Caki2 (cell line): ENCODE measurements at places on chromosomes 1 and 21. TPM values are rescaled to one million over a fixed set of nuclear protein-coding genes. Genes with fewer than 3 reads are reported as not detected.

Gene CD1B
- total RNA-seq = not detected in 2 replicates

Gene CDC7
- total RNA-seq = 3.5 and 8.4 TPM in 2 replicates

Gene OLIG2
- not detected in 2 replicates for total RNA-seq

Gene MPL
- total RNA-seq = not detected in 2 replicates

Gene SEC16B
- 4.2 and 25.5 TPM in 2 replicates for total RNA-seq

Gene MAN1C1
- total RNA-seq = not detected in 2 replicates

Gene FAM131C
- 2.1 and 2.4 TPM in 2 replicates for total RNA-seq

Gene SPATA1
- not detected in 2 replicates for total RNA-seq

Gene OLFM3
- total RNA-seq = not detected in 2 replicates

Gene HSPG2
- 80.2 and 93.0 TPM in 2 replicates for total RNA-seq

Gene OR2G6
- total RNA-seq = not detected in 2 replicates

Gene ERG
- total RNA-seq = not detected in 2 replicates

Gene KRTAP19-3
- not detected in 2 replicates for total RNA-seq

Gene CNN3
- total RNA-seq = 95.0 and 106 TPM in 2 replicates

Gene NIPAL3
- total RNA-seq = 10.4 and 11.8 TPM in 2 replicates

Gene PKLR
- total RNA-seq = not detected in 2 replicates

Gene KCNE2
- total RNA-seq = not detected in 2 replicates

Gene ELAPOR1
- total RNA-seq = 0.88 and 1.7 TPM in 2 replicates

Gene CFAP107
- not detected in 2 replicates for total RNA-seq

Gene RORC
- total RNA-seq = 0.24 and 3.3 TPM in 2 replicates

Gene GBP6
- not detected in 2 replicates for total RNA-seq

Gene LBR
- 53.4 and 58.3 TPM in 2 replicates for total RNA-seq

Gene ADCY10
- total RNA-seq = 0.20 TPM in 1 of 2 replicates, not detected in the other

Gene HEATR1
- total RNA-seq = 1.6 and 5.1 TPM in 2 replicates

Gene LRRC53
- not detected in 2 replicates for total RNA-seq

Gene SPRR1A
- total RNA-seq = not detected in 2 replicates

Gene KRTAP13-4
- total RNA-seq = not detected in 2 replicates

Gene PROX1
- total RNA-seq = not detected in 2 replicates

Gene CFAP141
- not detected in 2 replicates for total RNA-seq

Gene ANGPTL1
- not detected in 2 replicates for total RNA-seq

Gene LIN28A
- total RNA-seq = not detected in 2 replicates

Gene C1orf87
- not detected in 2 replicates for total RNA-seq

Gene SMPDL3B
- 0.38 TPM in 1 of 2 replicates, not detected in the other for total RNA-seq

Gene GPR37L1
- not detected in 2 replicates for total RNA-seq

Gene TRIM67
- total RNA-seq = 1.3 TPM in 1 of 2 replicates, not detected in the other

Gene BRDT
- total RNA-seq = not detected in 2 replicates

Gene EIF2D
- total RNA-seq = 59.5 and 63.7 TPM in 2 replicates

Gene E2F2
- 8.4 and 10.7 TPM in 2 replicates for total RNA-seq

Gene FMO2
- not detected in 2 replicates for total RNA-seq

Gene S100A12
- not detected in 2 replicates for total RNA-seq

Gene ATF3
- total RNA-seq = 30.0 and 39.7 TPM in 2 replicates

Gene DMBX1
- total RNA-seq = not detected in 2 replicates

Gene CYP4B1
- total RNA-seq = not detected in 2 replicates

Gene KCNJ9
- total RNA-seq = not detected in 2 replicates

Gene OR2W3
- not detected in 2 replicates for total RNA-seq

Gene AMY1B
- not detected in 2 replicates for total RNA-seq

Gene HES3
- not detected in 2 replicates for total RNA-seq
